ENCODE measurements at places on chromosomes 2 and 18.

DNA sequence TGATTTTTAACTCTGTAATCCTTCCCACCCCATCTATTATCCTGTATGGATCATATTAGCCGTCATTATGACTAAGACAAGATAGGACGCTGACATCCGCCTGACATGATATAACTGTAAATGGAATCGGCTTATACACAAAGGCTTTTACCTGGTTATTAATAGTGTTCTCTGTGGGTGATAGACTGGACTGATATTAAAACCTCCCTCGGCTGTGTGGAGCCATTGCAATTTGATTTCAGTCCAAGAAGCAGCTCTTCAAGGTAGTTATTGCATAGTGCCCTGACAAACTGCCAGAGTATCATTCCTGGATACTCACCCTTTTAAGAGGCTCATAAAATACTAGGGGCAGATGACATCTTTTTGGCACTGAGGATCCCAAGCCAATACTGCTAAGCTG lies 226.1 kb upstream of the HNRNPA3 start:
- DNase-seq = no peak

- DNase-seq = no peak
These were observed 72.9 kb downstream of the PTRHD1 start for GRCh38 chr2:24720310-24720709.

DNA sequence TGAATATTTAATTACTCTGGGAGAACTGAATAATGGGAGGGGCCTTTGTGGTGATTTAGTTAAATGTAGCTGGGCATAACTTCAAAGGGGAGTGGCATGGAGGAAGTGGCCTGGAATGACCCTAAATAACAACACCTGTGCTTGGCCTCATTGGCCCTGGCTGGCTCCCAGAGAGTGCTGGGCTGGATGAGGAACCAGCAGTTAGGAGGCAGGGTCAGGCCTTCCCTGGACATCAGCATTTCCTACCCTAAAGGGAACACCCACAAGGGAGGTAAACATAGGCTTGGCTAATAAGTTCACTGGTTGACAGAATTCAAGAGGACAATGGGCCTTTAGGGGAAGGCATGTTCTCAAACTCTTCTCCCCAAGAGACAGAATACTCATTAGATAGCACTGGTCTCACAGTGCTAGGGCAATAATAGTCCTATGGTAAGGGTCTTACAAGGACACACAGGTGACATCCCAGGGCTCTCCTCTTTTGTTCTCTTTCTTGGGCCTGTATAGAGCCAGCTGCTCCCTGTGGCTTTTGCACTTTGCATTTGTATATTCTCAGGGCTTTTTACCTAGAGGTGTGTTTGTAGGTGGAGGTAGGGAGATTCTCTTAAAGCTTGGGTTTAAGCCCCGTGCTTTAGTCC lies 106.8 kb downstream of the ZNF519 start:
- DNase-seq = no peak

- DNase-seq = no peak
These were observed 6.5 kb upstream of the VPS54 start for GRCh38 chr2:64025741-64026140.

GRCh38 chr2:69955029-69955428 lies 6.4 kb downstream of the ASPRV1 start:
- no peak for DNase-seq

- no peak for DNase-seq
These were observed 40.0 kb upstream of the INPP4A start for GRCh38 chr2:98404556-98405250.

GRCh38 chr2:173989160-173989883 lies 24.1 kb upstream of the SP3 start:
- DNase-seq = no peak

DNA sequence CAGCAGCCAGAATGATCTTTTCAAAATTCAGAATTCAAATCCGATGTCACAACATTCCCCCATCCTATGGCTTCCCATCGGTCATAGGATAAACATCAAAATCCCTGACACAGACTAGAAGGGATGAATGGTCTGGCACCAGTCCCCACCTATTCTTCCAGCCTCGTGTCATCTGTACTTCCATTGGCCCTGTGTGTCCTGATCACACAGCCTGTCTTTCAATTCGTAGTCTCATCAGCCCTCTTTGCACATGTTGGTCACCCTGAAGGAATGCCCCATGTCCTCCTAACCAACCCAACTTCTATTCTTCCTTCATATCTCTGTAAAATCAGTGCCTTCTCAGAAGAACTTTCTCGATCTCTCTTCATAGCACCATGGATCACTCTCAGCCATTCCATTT lies 157.2 kb downstream of the NEB start:
- no peak for DNase-seq

DNA sequence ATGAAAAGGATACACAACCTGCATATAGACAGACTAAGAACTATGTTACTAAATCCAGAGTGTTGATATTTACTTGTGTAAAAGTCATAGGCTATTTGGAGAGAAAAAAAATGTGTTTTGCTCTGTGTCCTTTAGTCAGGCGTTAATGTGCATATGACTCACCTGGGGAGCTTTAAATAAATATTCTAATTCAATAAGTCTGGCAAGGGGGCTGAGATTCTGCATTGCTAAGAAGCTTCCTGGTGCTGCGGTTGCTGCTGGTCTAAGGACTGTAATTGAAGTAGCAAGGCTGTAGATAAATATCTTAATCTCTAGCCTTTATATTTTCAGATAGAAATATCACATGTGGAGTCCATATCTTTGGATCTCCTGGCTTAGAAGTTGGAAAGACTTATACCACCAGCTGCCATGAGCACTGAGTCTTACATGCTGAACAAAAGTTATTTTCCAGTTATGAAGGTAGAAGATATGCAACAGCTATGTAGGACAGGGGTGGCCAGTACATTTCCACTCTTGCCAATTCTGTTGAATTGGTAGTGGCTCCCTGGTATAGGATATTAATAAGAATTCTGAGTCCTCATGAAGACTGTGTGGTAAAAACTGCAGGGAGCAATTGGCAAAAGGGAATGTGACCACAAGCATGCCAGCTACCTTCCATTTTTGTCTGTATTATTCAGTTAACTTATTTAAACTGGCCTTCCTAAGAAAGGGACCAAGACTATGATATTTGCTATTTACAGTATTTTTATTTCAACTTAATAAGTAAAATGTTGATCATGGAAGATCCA lies 4.8 kb downstream of the SPAG16 start:
- no peak for DNase-seq

DNA sequence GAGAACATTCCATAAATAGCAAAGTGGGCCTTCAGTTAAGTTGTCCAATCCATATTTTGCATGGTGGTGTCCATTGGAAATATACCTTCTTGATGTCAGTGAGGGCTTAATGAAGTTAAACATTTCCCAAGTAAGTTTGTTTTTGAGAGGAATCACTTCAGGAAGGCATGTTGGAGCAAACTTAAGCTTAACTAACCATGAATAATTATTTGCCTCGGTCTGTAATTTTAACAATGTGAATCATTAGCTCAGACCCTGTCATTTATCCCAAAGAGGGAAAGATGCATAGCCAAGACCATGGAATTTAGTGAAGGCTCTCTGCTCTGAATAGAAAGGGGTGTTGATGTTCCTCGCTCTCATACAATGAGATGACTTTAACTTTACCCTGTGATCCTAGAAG lies 47.4 kb downstream of the SPATS2L start:
- DNase-seq = no peak

- DNase-seq = no peak
These were observed 61.0 kb downstream of the CACNB4 start for GRCh38 chr2:152037743-152038435.

DNA sequence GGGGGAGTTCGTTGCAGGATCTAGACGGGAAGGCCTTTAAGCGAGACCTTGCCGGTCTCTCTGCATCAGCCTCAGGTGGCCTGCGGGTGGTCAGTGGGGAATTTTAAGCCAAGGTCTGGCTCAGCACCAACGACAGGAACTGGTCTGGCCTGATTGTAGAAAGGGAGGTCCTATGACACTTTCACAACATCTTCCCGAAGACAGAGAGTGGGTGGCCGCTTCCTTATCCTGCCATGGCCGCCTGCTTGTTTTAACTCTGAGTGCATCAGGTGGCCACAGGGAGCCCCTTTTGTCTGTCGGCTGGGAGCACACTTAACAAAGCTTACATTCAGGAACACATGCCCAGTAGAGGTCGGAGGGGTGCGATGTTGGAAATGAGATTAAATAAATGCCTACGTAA lies 363.7 kb upstream of the MYT1L start:
- DNase-seq = no peak

- DNase-seq = no peak
These were observed 43.4 kb downstream of the ZNF516 start for GRCh38 chr18:76451396-76452331.

DNA sequence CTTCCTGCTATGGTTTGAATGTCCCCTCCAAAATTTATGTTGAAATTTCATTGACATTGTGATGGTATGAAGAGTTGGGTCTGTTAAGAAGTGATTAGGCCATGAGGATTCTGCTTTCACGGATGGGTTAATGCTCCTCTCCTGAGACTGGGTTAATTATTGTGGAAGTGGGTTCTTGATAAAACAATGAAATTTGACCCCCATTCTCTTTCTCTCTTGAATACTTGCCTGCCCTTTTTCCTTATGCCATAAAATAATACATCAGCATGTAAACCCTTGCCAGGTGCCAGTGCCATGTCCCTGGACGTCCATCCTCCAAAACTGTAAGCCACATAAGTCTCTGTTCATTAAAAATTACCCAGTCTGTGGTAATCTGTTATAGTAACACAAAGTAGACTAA lies 352.8 kb downstream of the LRRTM4 start:
- DNase-seq = no peak

- no peak for DNase-seq
These were observed 797 bp upstream of the CRIM1 start for GRCh38 chr2:36354811-36355150.

DNA sequence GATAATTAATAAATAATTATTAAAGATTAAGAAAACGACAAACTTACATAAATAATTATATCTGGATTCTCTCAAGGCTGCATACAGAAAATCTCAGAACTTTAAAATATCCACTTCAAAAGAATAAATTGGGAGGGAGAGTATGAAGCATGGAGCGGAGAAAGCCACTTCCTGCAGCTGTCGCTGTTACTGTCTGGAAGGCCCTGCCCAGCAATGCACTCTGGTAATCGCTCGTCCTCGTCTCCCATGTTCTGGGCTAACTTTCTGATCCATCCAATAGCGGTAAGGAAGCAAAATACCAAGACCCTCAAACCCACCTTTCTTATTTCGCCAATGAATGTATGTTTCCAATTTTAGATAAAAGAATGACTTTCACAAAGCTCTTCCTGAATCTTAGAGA lies 26.7 kb downstream of the CYRIA start:
- no peak for DNase-seq

- DNase-seq = no peak
These were observed 68.3 kb downstream of the SGPP2 start for GRCh38 chr2:222492683-222493082.

GRCh38 chr2:118061135-118061955 lies 26.9 kb upstream of the INSIG2 start:
- DNase-seq = no peak

DNA sequence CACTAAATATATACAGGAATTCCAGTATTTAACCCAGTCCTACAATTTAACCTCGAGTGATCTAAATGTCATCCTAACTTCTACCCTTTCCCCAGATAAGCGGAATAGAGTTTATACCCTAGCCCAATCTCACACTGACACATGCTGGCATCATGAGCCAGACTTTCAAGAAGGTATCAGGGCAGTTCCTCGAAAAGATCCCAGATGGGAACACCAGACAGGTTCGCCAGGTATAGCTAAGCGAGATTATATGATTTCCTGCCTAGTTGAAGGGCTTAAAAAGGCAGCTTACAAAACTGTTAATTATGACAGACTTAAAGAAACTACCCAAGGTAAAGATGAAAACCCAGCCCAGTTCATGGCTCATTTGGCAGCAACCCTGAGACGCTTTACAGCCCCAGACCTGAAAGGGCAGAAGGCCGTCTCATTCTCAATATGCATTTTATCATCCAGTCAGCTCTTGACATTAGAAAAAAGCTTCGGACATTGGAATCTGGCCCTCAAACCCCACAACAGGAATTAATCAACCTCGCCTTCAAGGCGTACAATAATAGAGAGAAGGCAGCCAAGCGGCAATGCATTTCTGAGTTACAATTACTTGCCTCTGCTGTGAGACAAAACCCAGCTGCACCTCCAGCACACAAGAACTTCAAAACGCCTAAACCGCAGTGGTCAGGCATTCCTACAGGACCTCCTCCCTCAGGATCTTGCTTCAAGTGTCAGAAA lies 668.2 kb upstream of the PKDCC start:
- DNase-seq = no peak

- no peak for DNase-seq
These were observed 17.3 kb upstream of the GTF2A1L start for GRCh38 chr2:48600204-48600813.

DNA sequence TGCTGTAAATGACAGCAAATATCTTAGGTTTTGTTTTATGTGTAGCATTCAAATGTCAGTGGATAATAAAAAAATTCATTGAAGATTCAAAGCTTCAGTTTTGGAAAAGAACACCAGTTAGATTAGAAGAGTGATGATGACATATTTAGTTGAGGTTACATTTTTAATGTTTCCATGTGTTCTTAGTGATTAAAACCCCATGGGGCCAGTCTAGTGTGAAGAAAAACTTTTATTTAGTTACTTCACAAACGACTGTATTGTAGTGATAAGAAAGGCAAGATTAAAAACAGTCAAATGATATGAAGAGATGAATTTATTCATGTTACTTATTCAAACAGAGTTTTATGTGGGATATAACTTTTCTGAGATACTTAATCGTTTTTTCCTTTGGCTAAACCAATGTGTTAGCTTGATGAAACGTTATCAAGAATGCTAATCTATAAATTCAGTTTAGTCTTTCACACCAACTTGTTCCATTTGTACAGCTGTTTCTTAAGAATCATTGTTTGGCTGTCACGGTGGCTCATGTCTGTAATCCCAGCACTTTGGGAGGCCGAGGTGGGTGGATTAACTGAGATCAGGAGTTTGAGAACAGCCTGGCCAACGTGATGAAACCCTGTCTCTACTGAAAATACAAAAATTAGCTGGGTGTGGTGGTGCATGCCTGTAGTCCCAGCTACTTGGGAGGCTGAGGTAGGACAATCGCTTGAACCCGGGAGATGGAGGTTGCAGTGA lies 11.6 kb downstream of the BMPR2 start:
- DNase-seq = no peak

DNA sequence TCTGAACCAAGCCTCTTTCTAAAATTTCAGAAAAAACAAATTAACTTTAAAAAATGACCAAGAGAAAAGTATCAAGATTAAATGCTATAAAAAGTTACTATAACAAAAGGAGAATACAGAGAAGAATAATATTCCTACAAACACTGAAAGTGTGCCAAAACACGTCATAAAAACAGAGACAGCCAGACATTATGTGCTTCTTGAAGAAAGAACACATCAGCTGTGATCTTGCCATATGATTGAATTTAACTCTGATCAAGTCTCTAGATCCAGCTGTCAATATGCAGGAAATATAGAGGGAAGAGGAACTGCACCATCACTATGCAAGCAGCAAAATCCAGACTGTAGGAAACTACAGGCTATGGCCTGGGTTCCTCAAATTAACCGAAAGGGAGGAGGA lies 33.7 kb upstream of the COL5A2 start:
- no peak for DNase-seq

- no peak for DNase-seq
These were observed 14.6 kb upstream of the RIT2 start for GRCh38 chr18:43129946-43130524.

GRCh38 chr18:74459889-74460288 lies 2.8 kb upstream of the DIPK1C start:
- DNase-seq = no peak
